Parietal lobe (tissue), 2 donors: ENCODE measurements at places on chromosomes 3 and 15. TPM values are rescaled to one million over a fixed set of nuclear protein-coding genes. Genes with fewer than 3 reads are reported as not detected.

Gene CAPN7
- 70.1 TPM for total RNA-seq

Gene MLF1
- total RNA-seq, result 24.7 TPM

Gene CFAP100
- 5.9 TPM for total RNA-seq

Gene KIF9
- 5.6 TPM for total RNA-seq

Gene TNK2
- total RNA-seq, result 26.3 TPM

Gene LRRIQ4
- total RNA-seq, result 0.63 TPM

Gene ALS2CL
- total RNA-seq, result 4.4 TPM

Gene ZNF662
- total RNA-seq, result 35.7 TPM

Gene SLC22A14
- 1.3 TPM for total RNA-seq

Gene PARL
- total RNA-seq, result 21.6 TPM

Gene KCNH8
- 19.4 TPM for total RNA-seq
